ENCODE measurements at places on chromosomes 13 and 19. TPM values are rescaled to one million over a fixed set of nuclear protein-coding genes. Genes with fewer than 3 reads are reported as not detected.

ZNF546 gene
- total RNA-seq, result 5.7 TPM

ASPDH gene
- not detected for total RNA-seq

PODNL1 gene
- not detected for total RNA-seq

KLK5 gene
- total RNA-seq, result 0.38 TPM

NOVA2 gene
- not detected for total RNA-seq

ZNF534 gene
- total RNA-seq, result not detected

NCLN gene
- 79.6 TPM for total RNA-seq

FXYD1 gene
- 2.0 TPM for total RNA-seq

GNG7 gene
- 0.91 TPM for total RNA-seq

DNA sequence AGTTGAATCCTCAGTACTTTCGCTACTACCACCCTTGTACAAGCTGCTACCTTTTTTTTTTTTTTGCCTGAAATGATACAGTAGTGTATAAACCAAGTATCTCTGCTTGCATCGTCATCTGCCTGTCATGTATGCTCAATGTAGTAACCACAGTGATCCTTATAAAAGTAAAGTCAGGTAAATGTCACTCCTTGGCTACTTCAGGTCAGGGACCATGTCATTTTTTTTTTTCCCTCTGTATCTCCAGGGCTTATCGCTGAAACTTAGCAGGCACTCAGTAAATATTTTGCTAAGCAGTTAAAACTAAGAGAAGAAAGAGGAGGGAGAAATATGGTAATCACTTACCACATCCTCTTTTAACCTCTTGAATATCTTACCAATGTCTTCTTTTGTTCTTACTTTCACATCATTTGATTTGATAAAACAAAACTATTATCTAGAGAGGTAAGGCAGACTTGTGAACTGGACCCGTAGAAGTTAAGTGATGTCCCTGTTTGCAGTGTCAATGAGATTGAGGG is 96.8 kb upstream of the KLF12 start:
- H3K4me1 ChIP-seq, result no peaks in the 10 kb centered on the region
- H3K36me3 ChIP-seq, result no peaks in the 10 kb centered on the region
- H3K27ac ChIP-seq, result no peak overlapping the region
- no peak for DNase-seq
- no peak overlapping the region for H3K4me3 ChIP-seq

DNA sequence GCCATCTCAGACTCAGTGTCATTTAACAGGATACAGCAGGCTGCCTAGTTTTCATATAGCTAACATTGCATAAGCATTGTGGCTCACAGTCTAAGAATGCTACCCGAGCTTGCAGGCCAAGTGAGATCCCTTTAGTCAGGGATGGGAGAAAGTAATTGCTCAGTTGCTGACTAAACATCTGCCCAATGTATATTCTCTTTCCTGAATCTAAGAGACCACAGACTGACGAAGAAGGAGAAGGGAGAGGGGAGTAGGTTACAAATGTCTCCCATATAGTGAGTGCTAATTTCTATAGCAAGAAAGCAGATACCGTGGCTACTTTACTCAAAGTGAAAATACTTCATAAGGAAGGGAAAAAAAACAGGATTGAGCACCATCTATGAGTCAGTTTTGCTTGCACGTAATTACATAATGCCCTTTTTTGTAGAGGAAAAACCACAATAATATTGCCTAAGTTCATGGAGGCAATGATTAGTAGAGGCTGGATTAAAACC is 453.9 kb downstream of the COG6 start:
- no peak overlapping the region for H3K4me3 ChIP-seq
- H3K27me3 ChIP-seq, result no peaks in the 10 kb centered on the region
- peak; percentile 17 for DNase-seq
- peak overlapping the region; percentile 76 for H3K27ac ChIP-seq

DNA sequence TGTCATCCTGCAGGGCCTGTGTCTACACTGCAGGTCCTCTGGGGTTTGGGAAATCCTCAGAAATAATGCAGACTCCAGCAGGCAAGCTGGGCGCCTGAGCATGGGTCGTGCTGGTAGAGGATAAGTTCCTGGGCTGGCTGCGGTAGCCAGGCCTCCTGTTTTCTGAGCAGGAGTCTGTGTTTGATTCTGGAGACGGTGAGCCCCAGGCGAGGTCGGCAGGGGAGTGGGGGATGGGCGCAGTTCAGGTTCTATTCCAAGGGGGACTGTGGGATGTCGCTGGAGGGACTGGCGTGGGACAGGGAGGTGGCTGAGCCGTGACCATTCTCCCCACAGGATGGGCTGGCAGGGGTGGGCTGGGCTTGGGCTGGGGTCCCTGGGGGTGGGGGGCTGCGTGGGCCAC is 154.7 kb downstream of the KDM4B start:
- no peak for DNase-seq
- no peaks in the 10 kb centered on the region for H3K4me1 ChIP-seq
- H3K36me3 ChIP-seq, result peaks cover 9% of the 10 kb centered on the region
- no peak overlapping the region for H3K27ac ChIP-seq
- no peaks in the 10 kb centered on the region for H3K27me3 ChIP-seq

GRCh38 chr19:18670312-18670711 is 13.2 kb upstream of the CRTC1 start:
- peaks cover 6% of the 10 kb centered on the region for H3K36me3 ChIP-seq
- H3K27me3 ChIP-seq, result no peaks in the 10 kb centered on the region
- H3K4me3 ChIP-seq, result no peak overlapping the region
- DNase-seq, result no peak
- H3K27ac ChIP-seq, result no peak overlapping the region

- no peaks in the 10 kb centered on the region for H3K36me3 ChIP-seq
- no peaks in the 10 kb centered on the region for H3K4me1 ChIP-seq
- H3K27me3 ChIP-seq, result no peaks in the 10 kb centered on the region
- no peak for DNase-seq
- H3K27ac ChIP-seq, result no peak overlapping the region
Observed at GRCh38 chr13:43260999-43261398, 237.6 kb downstream of the DNAJC15 start.

GRCh38 chr19:50326101-50326664 is 3.0 kb downstream of the KCNC3 start:
- H3K27ac ChIP-seq, result no peak overlapping the region
- H3K4me3 ChIP-seq, result peak overlapping the region; percentile 42
- DNase-seq, result no peak
- H3K4me1 ChIP-seq, result peaks cover 33% of the 10 kb centered on the region

- H3K27me3 ChIP-seq, result peaks cover 61% of the 10 kb centered on the region
- no peaks in the 10 kb centered on the region for H3K36me3 ChIP-seq
- H3K4me1 ChIP-seq, result no peaks in the 10 kb centered on the region
- H3K4me3 ChIP-seq, result peak overlapping the region; percentile 3
- no peak overlapping the region for H3K27ac ChIP-seq
Observed at GRCh38 chr19:54792814-54793213, 10.6 kb upstream of the KIR2DL4 start.

DNA sequence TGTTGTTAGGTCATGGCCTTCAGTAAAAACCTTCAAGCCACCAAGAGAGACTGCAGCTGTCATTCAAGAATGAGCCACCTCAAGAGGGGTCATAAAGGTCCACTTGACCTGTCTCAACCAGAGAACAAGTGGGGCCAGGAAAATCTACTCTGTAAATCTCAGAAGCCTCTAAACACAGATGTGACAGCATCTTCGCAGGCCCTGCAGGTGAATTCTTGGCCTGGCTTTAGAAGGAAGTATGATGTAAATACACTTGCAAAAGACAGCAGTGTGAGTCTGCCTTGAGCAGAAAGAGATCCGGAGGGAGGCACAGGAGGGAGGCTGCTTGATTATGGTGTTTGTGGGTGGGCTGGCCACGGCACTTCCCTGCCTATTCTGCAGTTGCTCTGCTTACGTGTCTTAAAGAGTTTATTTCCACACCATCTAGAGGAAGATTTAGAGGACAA is 1082.9 kb downstream of the UQCRFS1 start:
- H3K27ac ChIP-seq, result no peak overlapping the region
- H3K27me3 ChIP-seq, result no peaks in the 10 kb centered on the region
- H3K36me3 ChIP-seq, result no peaks in the 10 kb centered on the region
- DNase-seq, result no peak

GRCh38 chr19:9054765-9055164 is 32.1 kb upstream of the OR1M1 start:
- peak; percentile 24 for DNase-seq
- peak overlapping the region; percentile 83 for H3K27ac ChIP-seq
- H3K27me3 ChIP-seq, result no peaks in the 10 kb centered on the region
- peak overlapping the region; percentile 37 for H3K4me3 ChIP-seq

DNA sequence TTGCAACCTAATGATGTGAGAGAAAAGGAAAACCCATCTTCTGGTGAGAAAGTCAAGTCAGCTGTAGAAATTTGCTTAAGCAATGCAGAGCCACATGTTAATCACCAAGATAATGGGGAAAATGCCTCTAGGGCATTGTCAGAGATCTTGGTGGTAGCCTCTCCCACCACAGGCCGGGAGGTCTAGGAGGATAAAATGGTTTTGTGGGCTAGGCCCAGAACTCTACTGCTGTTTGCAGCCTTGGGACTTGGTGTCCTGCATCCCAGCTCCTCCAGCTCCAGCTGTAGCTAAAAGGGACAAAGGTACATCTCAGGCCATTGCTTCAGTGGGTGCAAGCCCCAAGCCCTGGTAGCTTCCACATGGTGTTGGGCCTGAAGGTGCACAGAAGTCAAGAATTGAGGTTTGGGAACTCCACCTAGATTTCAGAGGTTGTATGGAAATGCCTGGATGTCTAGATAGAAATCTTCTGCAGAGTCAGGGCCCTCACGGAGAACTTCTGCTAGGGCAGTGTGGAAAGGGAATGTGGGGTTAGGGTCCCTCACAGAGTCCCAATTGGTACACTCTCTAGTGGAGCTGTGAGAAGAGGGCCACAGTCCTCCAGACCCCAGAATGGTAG is 382.2 kb upstream of the KLHL1 start:
- no peak overlapping the region for H3K4me3 ChIP-seq
- no peak overlapping the region for H3K27ac ChIP-seq
- no peaks in the 10 kb centered on the region for H3K36me3 ChIP-seq
- no peak for DNase-seq

DNA sequence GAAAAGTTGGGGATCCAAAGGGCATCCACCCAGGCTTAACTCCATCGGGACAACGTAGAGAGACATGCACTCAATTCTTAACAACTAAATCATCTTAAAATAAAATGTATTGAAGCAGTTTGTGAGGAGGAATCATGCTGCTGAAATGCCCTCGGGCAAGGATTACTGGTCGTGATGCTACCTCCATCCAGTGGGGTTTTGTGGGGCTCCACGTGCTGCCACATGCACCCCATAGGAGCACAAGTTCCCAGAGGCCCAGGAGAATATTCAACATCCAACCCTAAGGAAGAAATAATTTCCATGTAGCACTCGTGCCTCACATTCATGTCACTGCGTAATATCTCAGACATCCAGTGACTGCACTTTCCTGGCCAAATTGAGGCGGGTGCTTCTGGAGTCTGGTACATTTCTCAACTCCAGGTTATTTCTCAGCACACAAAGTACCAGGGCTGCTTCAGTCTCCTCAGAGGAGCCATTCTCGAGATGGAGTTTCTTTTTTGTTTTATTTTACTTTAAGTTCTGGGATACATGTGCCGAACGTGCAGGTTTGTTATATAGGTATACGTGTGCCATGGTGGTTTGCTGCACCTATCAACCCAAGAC is 429.8 kb downstream of the FOXO1 start:
- no peak for DNase-seq
- H3K4me1 ChIP-seq, result no peaks in the 10 kb centered on the region
- no peaks in the 10 kb centered on the region for H3K27me3 ChIP-seq
- H3K27ac ChIP-seq, result no peak overlapping the region

DNA sequence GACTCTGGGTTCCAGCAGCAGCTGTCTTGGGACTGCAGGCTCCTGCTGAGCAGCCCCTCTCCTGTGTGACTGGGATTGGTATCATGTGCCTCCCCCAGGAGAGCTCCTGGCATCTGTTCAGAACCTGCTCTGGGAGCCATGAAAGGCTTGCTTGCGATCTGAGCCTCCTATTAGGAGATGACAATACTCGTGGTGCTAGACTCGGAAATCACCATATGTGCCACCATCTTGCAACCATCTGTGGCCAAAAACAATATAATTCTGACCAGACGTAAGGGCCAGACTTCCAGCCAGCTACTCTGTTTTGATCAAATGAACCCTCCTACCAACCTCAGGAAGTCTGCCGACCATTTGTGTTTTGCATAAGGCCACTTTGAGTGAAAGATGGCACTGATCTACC is 484.7 kb downstream of the IRS2 start:
- no peaks in the 10 kb centered on the region for H3K4me1 ChIP-seq
- no peak overlapping the region for H3K4me3 ChIP-seq
- H3K27me3 ChIP-seq, result no peaks in the 10 kb centered on the region
- no peak overlapping the region for H3K27ac ChIP-seq
- no peak for DNase-seq

- H3K36me3 ChIP-seq, result no peaks in the 10 kb centered on the region
- no peak for DNase-seq
- no peaks in the 10 kb centered on the region for H3K27me3 ChIP-seq
- no peaks in the 10 kb centered on the region for H3K4me1 ChIP-seq
Observed at GRCh38 chr13:64672751-64673150, 2557.4 kb downstream of the PCDH9 start.

DNA sequence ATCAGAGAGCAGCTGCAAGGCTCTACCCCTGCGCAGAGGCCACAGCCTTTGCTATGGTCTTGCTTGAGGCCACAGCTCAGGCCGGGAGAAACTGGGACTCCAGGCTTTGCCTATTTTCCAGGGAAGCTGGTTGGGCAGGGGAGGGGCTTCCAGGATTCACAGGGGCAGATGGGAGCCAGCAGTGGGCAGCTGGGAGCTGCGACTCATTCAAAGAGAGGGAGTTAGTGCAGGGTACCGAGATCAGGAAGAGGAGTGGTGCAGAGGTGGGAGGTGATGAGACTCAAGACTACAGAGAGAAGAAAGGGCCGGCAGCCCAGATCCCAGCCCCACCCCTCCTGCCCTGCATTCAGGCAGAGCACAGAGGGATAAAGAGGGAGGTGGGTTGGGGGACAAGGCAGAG is 12.1 kb downstream of the ADGRE5 start:
- DNase-seq, result no peak
- peaks cover 33% of the 10 kb centered on the region for H3K36me3 ChIP-seq
- H3K27me3 ChIP-seq, result no peaks in the 10 kb centered on the region
- H3K27ac ChIP-seq, result no peak overlapping the region
- no peaks in the 10 kb centered on the region for H3K4me1 ChIP-seq

- H3K36me3 ChIP-seq, result no peaks in the 10 kb centered on the region
- no peak overlapping the region for H3K4me3 ChIP-seq
- DNase-seq, result peak; percentile 45
- peaks cover 35% of the 10 kb centered on the region for H3K27me3 ChIP-seq
Observed at GRCh38 chr13:52862358-52863206, 14.1 kb upstream of the PCDH8 start.

- H3K27ac ChIP-seq, result no peak overlapping the region
- no peaks in the 10 kb centered on the region for H3K27me3 ChIP-seq
- H3K4me3 ChIP-seq, result no peak overlapping the region
- H3K4me1 ChIP-seq, result no peaks in the 10 kb centered on the region
Observed at GRCh38 chr13:18628428-18628827, 553.2 kb downstream of the TUBA3C start.

DNA sequence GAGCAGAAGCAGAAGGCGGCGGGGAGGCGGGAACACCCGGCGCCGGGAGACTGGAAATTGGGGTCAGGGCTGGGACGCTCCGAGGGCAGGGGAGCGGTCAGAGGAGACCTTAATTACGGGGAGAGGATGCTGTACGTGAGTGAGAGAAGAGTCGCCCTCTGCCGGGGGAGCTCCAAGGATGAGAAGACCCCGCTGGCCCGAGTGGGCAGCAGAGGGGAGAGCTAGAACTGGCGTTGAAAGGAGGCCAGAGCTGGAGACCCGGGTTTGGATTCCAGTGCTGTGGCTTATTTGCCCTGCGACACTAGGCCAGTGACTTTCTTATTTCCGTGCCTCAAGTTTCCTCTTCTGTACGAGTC is 536 bp downstream of the FAM32A start:
- H3K27me3 ChIP-seq, result no peaks in the 10 kb centered on the region
- peak overlapping the region; percentile 99 for H3K27ac ChIP-seq
- peaks cover 47% of the 10 kb centered on the region for H3K36me3 ChIP-seq
- no peaks in the 10 kb centered on the region for H3K4me1 ChIP-seq
- DNase-seq, result peak; percentile 27
